ENCODE measurements at places on chromosomes 1 and 21.
A peak's percentile ranks its signal among the peaks of the same experiment; 100 is the strongest.

- DNase-seq: peak; percentile 60
Observed at GRCh38 chr1:41728403-41729202, 190.1 kb downstream of the HIVEP3 start.

- no peak for DNase-seq
Observed at GRCh38 chr1:46556822-46557221, 5.4 kb upstream of the KNCN start.

- no peak for DNase-seq
Observed at GRCh38 chr1:180173451-180173850, 18.8 kb downstream of the QSOX1 start.

DNA sequence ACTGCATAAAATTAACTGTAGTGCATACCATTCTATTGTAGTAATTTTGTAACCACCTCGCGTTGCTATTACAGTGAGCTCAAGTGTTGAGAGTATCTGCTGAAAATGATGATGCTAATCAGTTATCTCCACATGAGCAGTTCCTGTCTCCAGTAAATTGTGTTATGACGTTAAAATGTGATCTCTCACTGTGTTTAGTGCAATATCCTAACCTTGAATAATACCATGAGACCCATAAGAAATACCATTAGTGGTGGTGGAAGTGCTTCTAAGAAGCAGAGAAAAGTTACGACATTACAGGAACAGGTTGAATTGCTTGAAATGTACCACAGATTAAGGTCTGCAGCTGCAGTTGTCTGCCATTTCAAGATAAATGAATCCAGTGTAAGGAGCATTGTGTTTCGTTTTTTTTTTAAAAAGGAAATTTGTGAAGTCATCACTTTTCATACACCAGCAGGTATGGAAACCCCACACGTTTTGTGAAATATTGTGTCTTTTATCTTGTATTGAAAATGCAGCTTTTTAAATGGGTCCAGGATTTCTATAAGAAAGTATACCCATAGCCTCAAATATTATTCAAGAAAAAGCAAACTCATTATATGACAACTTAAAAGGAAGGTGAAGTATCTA, 72.5 kb downstream of the ANGPTL1 start:
- DNase-seq: no peak

DNA sequence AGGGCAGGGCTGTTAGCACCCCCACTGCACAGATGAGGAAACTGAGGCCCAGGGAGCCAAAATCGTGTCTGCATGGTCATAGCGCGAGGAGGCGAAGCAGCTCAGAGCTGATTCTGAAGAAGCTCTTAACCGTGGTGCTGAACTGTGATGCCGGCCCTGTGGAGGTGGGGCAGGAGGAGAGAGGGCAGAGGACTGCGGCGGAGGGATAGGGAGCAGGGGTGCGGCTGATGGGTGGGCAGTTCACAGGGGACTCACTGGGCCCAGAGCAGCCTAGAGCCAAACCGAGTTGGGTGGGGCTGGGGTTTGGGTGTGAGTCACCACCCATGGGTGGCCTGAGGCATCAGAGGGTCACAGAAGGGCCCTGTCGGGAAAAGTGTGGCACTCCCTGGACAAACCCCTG, 74.7 kb downstream of the RAP1GAP start:
- DNase-seq: no peak

DNA sequence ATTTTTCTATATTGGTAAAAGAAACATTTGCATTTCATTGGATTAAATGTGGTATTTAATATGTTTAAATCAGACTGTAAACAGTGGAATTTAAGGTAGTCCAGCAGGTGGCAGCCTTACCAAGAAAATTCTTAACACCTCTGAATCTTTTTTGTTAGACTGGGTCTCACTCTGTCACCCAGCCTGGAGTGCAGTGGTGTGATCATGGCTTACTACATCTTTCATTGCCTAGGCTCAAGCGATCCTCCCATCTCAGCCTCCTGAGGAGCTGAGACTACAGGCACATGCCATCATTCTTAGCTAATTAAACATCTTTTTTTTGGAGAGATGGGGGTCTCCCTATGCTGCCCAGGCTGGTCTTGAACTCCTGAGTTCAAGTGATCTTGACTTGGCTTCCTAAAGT, 98.8 kb downstream of the RABGAP1L start:
- peak; percentile 23 for DNase-seq

GRCh38 chr21:35204125-35204524, 155.0 kb upstream of the RUNX1 start:
- no peak for DNase-seq

- DNase-seq: no peak
Observed at GRCh38 chr1:1680031-1680911, 12.3 kb downstream of the SLC35E2B start.

GRCh38 chr1:185488808-185489207, 171.8 kb upstream of the IVNS1ABP start:
- no peak for DNase-seq
